HFFc6 (cell line): ENCODE measurements at places on chromosomes 7 and 10.
A peak's percentile ranks its signal among the peaks of the same experiment; 100 is the strongest.

- no peak for DNase-seq
Measured at GRCh38 chr7:18458830-18459229, 36.7 kb upstream of the HDAC9 start.

- DNase-seq = peak; percentile 23
Measured at GRCh38 chr10:16943295-16944285, 126.4 kb upstream of the RSU1 start.

DNA sequence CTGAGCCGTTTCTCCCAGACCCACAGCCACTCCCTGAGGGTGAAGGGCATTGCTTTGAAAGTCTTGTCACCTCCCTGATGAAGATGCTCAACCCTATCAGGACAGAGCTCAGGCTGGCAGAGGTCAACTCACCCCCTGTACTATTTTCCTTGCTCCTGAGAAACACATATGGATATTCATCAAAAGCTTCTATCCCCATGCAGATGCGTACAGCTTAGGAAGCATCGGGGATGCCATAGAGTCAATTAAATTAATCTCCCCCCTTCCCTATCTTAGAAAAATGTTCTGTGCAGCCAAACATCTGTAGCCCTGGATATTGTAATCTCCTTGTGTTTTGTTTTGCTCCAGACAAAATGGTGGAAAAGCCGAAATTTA is 67.2 kb downstream of the EMX2 start:
- DNase-seq = no peak

- DNase-seq = no peak
Measured at GRCh38 chr7:146528581-146528980, 412.0 kb downstream of the CNTNAP2 start.

- DNase-seq = no peak
Measured at GRCh38 chr7:18684916-18685315, 189.4 kb downstream of the HDAC9 start.

DNA sequence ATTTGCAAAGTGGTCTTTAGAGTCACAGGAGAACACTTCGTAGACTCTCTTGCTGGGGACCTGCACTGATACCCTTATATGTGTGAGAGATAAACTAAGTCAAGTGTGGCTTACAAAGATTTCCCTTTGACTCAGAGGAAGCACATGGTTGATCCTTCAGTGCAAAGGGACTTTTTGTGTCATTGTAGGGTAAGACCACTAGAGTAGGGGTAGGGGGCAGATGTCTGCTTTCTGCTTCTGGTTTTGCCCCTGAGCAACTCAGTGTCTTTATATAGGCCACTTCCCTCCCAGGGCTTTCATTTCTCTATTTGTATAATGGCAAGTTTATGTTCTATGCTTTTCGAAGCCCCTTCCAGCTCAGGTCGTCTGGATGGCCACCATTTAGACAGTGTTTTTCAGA is 281.7 kb downstream of the SORCS3 start:
- no peak for DNase-seq

DNA sequence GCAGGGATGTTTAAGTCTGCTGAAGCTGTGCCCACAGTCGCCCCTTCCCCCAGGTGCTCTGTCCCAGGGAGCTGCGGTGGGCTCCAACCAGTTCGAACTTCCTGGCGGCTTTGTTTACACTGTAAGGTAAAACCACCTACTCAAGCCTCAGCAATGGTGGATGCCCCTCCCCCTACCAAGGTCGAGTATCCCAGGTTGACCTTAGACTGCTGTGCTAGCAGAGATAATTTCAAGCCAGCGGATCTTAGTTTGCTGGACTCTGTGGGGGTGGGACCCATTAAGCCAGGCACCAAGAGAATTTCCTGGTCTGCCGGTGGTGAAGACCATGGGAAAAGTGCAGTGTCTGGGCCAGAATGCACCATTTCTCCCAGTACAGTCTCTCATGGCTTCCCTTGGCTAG is 56.0 kb downstream of the CCDC7 start:
- DNase-seq = no peak

DNA sequence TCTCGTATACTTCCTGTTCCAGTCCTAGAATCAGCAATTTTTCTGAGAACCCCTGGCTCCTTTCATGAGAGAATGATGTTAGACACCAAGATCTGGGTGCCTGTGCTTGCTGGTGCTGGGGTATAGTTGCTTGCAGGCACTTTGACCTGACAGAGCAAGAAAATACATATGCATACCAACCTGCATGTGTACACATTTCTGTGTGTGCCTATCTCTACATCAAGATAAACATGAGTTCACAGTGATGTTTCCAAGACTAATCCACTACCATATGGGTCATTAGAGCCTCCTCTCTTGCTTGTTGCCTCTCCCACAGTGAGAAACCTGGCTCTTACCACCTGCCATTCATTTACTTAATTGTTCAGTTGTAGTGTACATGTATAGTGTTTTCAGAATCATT is 229.1 kb upstream of the IGFBP3 start:
- DNase-seq = no peak

- no peak for DNase-seq
Measured at GRCh38 chr7:152636441-152636840, 39.5 kb downstream of the XRCC2 start.

DNA sequence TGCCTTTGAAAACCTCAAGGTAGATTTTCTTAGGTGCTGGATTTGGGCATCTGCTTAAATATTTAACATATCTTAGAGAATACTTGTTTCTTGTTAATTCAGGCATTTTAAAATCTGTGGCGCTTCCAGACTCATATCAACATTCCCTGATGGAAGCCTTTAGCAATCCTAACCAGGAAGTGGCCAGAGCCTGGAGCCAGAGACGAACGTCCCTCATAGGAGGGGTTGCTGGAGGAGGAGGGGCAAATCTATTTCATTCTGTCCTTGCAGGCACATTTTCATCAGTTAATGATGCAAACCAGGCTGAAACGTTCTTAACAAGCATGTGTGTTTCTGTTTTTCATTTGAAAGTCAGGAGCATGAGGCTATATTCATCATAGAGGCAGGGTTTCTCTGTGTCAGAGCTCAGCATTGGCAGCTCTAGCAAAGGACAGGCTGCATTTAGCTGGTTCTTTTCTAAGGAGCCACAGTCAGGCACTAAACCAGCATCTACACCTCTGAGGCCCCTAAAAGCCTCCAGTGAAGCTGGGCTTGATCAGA is 17.8 kb upstream of the IFIT2 start:
- peak; percentile 88 for DNase-seq

- no peak for DNase-seq
Measured at GRCh38 chr7:93935102-93935501, 13.6 kb downstream of the GNG11 start.

DNA sequence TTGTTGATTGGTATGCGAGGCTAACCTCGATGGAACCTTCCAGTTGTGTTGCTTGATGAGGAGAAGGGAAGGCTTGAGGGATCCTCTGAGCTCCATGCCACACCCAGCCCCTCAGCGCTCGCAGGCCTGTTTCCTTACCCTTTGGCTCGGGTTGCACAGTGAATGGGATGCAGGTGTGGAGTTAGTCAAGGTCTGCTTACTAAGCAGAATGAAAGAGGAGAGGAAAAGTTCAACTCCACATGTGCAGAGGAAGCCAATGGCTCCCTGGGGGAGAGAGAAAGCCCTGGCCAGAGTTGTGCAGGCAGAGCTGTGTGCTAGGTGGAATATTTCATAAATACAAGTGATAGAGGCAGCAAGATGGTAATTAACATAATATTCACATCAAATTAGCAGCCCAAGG is 85.5 kb downstream of the JCAD start:
- no peak for DNase-seq

DNA sequence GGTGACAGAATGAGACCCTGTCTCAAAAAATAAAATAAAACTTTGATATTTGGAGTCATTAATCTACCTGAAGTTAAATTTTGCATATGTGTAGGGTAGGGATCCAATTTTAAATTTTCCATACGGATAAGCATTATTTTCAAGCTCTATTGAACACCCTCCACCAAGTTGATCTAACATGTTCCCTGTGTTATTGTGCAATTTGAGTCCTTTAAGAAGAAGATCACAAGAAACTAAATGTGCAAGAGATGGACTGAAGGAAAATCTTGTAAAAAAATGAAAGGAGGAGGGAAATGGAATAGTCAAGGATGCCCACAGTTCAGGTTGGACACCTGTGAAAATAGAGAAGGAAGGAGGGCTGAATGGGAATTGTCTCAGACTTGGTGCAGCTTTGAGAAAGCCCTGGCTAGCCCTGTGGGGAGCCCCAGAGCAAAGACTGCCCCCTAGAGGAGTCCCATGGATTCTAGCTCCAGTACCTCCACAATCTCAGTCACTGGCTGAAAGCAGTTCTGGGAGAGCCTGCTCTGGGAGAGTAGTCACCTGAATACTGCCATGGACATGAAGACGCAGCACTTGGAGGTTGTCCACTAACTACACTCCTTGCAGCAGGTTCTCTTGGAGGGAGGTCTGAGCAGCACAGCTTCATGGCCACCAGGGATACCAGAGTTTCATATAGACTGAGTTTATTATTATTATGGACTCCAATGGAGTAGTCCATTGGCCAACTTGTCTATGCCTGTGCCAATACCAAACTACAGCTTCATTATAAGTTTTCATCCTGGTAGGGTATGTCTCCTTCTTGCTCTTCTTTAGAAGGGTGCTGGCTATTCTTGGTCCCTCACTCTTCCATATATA is 5.7 kb upstream of the TIAL1 start:
- DNase-seq = peak; percentile 25

DNA sequence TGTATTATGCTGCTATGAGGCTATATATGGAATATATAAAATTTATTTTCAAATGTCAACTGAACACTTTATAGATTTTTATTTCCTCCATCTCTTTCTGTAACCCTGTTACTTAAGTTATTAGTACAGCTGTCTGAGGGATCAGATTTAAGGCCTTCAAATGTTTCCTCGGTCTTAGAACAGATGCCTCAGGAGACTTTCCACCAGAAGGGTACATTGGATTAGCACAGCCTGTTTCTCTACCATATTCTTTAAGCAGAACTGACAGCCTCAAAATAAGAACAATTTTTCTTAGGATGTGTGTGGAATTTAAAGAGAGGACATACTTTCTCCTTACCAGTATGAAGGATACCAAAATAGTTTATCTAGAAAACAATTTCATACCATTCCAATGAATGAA is 53.0 kb upstream of the HGF start:
- no peak for DNase-seq

DNA sequence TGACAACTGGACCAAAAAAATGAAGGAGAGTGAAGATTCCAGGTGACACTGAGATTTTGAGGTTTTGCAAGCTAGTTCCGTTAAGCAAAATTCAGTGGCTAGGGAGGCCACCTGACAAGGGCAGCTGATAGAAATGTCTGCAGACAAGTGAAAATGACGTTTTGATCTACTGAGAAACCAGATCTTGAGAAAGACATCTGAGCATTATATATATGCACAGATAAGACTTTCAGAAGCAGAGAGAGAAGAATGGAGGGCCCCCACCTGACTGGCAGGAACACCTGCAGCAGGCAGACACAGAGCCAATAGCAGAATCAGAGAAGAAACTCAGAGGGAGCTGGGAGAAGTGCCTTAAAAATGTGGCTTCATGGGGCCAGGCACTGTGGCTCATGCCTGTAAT is 76.1 kb upstream of the LRGUK start:
- no peak for DNase-seq

DNA sequence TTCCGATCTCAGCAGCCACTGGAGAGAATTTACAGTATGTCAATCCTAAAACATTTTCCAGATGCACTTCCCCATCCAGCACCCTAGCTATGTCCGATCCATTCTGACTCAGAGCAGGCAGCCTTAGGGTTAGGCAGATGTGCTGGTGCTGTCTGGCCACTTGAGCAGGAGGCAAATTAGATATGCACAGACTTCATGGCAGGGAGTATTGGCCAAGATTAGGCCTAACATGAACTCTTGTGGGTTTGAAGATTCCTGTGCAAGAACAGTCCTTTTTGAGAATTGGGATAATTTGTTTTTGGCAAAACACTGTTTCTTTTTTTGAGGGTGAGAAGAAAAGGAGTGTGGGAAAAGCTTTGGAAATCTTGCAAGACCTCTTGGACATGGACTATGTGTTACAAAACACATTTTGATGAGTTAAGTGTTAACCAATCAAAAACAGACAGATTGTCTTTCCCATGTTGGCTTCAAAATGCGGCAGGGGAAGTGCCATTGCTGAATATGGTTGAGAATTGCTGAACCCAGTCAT is 218.6 kb upstream of the INHBA start:
- peak; percentile 46 for DNase-seq

GRCh38 chr10:94397549-94398370 is 4.6 kb upstream of the TBC1D12 start:
- peak; percentile 62 for DNase-seq

GRCh38 chr7:93980744-93981479 is 23.2 kb downstream of the BET1 start:
- no peak for DNase-seq

DNA sequence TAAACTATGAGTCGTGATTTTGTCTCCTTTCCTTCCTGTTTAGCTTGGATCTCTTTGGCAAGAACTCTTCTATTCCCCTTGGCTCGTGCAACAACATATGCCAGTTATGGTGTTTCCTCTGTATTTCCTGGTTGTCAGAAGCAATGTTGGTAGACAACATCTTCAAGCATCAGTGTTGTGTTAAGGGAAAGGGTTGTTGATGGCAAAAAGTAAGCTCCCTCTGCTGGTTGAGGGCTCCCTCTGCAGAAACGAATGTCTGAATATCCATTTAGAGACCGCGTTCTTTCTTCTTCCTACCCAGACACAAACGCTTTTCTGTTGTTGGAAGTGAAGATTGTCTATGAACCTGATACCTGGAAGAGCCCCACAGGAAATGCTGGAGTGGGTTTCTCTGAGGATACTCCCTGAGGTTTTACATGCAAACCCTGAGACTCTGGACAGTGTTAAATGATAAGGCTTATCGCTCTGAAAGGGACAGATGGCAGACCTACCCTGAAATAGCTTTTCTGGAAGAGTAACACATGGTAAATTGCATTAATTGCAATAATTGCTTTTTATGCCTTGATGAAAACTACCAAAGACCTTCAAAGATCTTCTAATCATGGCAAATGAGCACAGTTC is 23.5 kb upstream of the C1QL3 start:
- DNase-seq = peak; percentile 2

GRCh38 chr10:70658582-70659136 is 13.6 kb upstream of the ADAMTS14 start:
- no peak for DNase-seq

GRCh38 chr10:103692952-103693811 is 162.2 kb downstream of the SH3PXD2A start:
- DNase-seq = no peak

DNA sequence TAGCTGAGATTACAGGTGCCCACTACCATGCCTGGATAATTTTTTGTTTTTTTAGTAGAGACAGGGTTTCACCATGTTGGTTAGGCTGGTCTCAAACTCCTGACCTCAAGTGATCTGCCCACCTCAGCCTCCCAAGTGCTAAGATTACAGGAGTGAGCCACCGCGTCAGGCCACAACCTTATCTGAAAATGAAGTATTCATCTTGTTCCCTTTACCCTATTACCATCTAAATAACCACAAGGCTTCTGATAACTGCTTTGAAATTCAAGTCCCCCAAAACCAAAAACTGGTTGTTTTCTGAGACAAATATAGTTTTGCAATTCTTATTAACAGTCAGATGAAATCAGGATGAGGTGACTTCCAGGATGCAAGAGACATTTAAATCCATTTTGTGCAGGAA is 2.4 kb downstream of the TCTN3 start:
- DNase-seq = no peak

DNA sequence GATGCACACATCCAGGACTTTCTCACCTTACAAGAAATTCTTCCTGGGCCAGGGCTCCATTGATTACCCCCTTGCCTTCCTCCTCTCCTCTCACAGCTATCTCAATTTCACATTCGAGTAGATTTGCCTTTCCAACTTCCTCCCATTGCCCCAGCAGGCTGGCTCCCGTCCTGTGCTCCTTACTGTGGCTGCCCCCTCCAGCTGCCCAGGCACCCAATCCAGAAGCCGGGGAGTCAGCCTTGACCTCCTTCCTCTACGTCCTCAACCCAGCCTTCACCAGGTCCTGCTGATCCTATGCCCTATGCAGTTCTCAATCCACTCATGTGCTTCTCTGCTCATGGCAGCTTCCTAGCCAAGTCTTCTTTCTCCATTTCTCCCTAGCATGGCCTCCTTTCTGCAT is 85.7 kb upstream of the GPR26 start:
- DNase-seq = no peak
